HT1080 (cell line): ENCODE measurements at places on chromosomes 7 and 10. TPM values are rescaled to one million over a fixed set of nuclear protein-coding genes. Genes with fewer than 3 reads are reported as not detected.

The C10orf105 gene
- not detected in 2 replicates for total RNA-seq

The KCP gene
- 0.35 and 1.4 TPM in 2 replicates for total RNA-seq

The LEP gene
- not detected in 2 replicates for total RNA-seq

The SORBS1 gene
- 0.50 and 0.76 TPM in 2 replicates for total RNA-seq

The HMX2 gene
- total RNA-seq: 0.06 TPM in 1 of 2 replicates, not detected in the other

The SPDYE8 gene
- total RNA-seq: not detected in 2 replicates

The NXPH1 gene
- total RNA-seq: not detected in 2 replicates

The PAPOLB gene
- not detected in 2 replicates for total RNA-seq

The AKR1C1 gene
- total RNA-seq: 3.1 and 3.9 TPM in 2 replicates

The PAX4 gene
- total RNA-seq: not detected in 2 replicates

The DPYSL4 gene
- not detected in 2 replicates for total RNA-seq

The ATP6V0E2 gene
- total RNA-seq: 36.4 and 60.4 TPM in 2 replicates

The HHEX gene
- total RNA-seq: 2.6 and 2.7 TPM in 2 replicates

The CALCR gene
- not detected in 2 replicates for total RNA-seq

The COMTD1 gene
- total RNA-seq: 30.1 and 30.4 TPM in 2 replicates

The MUC3A gene
- total RNA-seq: not detected in 2 replicates

The KCNIP2 gene
- 1.2 TPM in 1 of 2 replicates, not detected in the other for total RNA-seq

The TAS2R3 gene
- 0.10 TPM in 1 of 2 replicates, not detected in the other for total RNA-seq

The ELN gene
- not detected in 2 replicates for total RNA-seq

The TUBAL3 gene
- total RNA-seq: not detected in 2 replicates

The MEPCE gene
- 69.7 and 86.6 TPM in 2 replicates for total RNA-seq

The RARRES2 gene
- not detected in 2 replicates for total RNA-seq

The POM121L12 gene
- total RNA-seq: not detected in 2 replicates

The DOCK4 gene
- total RNA-seq: 36.6 and 46.6 TPM in 2 replicates

The SFMBT2 gene
- total RNA-seq: 1.9 and 2.4 TPM in 2 replicates

The TIMM23 gene
- 189 and 211 TPM in 2 replicates for total RNA-seq

The GPR26 gene
- total RNA-seq: not detected in 2 replicates

The SGMS1 gene
- total RNA-seq: 36.1 and 54.7 TPM in 2 replicates

The PARD3 gene
- 52.3 and 55.3 TPM in 2 replicates for total RNA-seq

The PPP1R17 gene
- not detected in 2 replicates for total RNA-seq

The IGF2BP3 gene
- total RNA-seq: 39.5 and 44.1 TPM in 2 replicates

The RSBN1L gene
- 16.5 and 17.8 TPM in 2 replicates for total RNA-seq

The HOXA5 gene
- 1.7 and 1.9 TPM in 2 replicates for total RNA-seq

The ZNF12 gene
- 12.2 and 16.4 TPM in 2 replicates for total RNA-seq

The ASL gene
- 49.7 and 49.8 TPM in 2 replicates for total RNA-seq

The ETV1 gene
- 9.3 and 9.5 TPM in 2 replicates for total RNA-seq

The MYH16 gene
- total RNA-seq: 29.6 and 30.4 TPM in 2 replicates

The EN2 gene
- total RNA-seq: not detected in 2 replicates

The OR2A5 gene
- not detected in 2 replicates for total RNA-seq

The TRIM50 gene
- not detected in 2 replicates for total RNA-seq

The JCAD gene
- 8.5 and 9.5 TPM in 2 replicates for total RNA-seq

The COL28A1 gene
- not detected in 2 replicates for total RNA-seq

The ECHS1 gene
- 107 and 109 TPM in 2 replicates for total RNA-seq

The OR2A42 gene
- total RNA-seq: not detected in 2 replicates

The VSTM4 gene
- total RNA-seq: 2.2 and 2.7 TPM in 2 replicates

The SEMA3D gene
- 1.2 and 1.5 TPM in 2 replicates for total RNA-seq

The ZYX gene
- 98.8 and 165 TPM in 2 replicates for total RNA-seq
